Inflammatory macrophage treated with lipopolysaccharide for 4 hours (primary cell): ENCODE measurements at places on chromosomes 2 and 18.

DNA sequence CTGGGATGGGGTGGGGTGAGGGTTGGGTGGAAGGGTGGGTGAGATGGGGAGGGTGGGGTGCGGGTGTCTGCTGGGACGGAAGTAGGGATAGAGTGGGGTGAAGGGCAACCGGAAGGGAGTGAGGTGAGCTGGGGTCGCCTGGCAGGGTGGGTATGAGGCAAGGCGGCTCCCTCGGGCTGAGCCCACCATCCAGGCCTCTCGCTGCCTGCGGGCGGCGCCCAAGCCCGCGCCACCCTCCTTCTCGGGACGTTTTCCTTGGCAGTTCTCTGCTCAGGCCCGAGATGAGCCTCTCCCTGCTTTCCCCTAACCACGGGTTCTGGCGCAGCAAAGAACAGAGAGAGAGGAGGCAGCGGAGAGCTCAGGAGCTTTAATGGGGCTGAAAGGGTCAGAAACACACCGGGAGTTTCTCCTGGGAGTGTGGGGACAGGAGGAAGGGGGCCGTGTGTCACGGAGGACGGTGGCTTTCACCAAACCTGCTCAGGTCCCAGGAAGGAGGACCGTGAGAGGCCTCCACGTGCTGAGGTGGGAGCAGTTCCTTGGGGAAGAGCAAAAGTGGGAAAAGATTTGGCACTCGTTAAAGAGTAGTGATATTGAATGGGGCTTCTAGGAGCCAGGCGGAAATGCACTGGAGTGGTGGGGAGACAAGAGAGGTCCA, 4.1 kb downstream of the FEV start:
- DNase-seq, result no peak

DNA sequence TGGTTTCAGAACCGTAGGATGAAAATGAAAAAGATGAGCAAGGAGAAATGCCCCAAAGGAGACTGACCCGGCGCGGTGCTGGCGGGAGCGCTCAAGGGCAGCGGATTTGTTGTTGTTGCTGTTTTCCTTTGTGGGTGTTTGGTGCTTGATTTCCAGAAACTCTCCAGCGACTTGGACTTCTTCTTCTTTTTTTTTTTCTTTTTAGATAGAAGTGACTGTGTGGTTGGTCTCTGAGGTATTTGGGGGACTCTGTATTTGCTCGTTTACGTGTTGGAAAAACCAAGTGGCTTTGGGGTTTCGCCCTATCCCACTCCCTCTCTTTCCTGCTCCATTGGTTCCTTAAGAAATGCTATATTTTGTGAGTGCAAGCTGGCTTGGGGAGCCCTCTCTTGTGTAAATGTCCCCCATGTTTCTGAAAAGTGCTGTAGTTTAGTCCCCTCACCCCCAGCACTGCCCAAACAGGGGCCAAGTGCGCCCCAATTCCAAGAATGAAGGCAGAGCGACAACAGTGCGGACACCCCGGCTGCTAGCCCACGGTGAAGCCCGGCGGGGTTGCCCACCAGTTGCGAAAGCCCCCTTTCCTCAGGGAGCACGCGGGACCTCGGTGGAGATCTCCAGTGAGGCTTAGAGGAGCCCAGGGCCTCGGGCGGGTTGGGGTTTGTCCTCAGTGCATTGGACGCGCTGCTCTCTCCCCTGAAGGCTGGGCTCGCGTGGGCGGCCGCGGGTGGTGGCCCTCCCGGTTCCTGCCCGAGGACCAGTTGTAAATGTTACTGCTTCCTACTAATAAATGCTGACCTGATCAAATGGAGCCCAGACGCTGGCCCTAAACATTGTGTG, 1.8 kb downstream of the HOXD9 start:
- DNase-seq, result no peak

DNA sequence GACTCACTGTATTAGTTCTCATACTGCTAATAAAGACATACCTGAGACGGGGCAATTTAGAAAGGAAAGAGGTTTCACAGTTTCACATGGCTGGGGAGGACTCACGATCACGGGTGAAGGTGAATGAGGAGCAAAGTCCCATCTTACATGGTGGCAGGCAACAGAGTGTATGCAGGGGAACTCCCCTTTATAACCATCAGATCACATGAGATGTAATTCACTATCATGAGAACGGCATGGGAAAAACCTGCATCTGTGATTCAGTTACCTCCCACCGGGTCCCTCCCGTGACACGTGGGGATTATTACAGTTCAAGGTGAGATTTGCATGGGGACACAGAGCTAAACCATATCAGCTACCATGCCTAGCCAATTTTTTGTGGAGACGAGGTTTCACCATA, 168.2 kb downstream of the NEDD4L start:
- DNase-seq, result peak; percentile 47

- DNase-seq, result peak; percentile 43
Observed at GRCh38 chr2:156436497-156437085, 412 bp downstream of the GPD2 start.

- DNase-seq, result no peak
Observed at GRCh38 chr2:88024509-88024908, 8.2 kb upstream of the RNU2-63P start.

GRCh38 chr18:56235481-56236013, 402.8 kb downstream of the TXNL1 start:
- peak; percentile 14 for DNase-seq

GRCh38 chr2:188024811-188025210, 266.9 kb upstream of the GULP1 start:
- DNase-seq, result no peak

DNA sequence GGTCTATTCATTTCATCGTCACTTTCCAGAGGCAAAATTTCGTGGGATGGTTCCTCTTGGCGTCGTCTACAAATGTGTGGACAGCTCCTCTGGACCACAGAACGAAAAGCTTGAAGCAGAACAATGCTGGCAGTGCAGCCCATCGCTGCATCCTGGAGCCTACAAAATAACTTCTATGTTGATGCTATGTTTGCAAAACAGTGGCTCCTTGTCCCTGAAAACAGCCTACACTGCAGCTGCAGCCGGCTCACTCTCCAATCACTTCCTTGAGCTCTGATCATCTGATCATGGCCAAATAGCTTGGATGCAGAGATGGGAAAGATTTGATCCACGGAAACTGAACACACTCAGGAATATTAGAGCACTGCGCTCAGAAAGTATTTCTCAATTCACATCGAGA, 60.0 kb downstream of the DOCK10 start:
- no peak for DNase-seq

- no peak for DNase-seq
Observed at GRCh38 chr2:14638488-14638887, 6.0 kb downstream of the LRATD1 start.

- DNase-seq, result no peak
Observed at GRCh38 chr18:31774477-31774785, 13.8 kb upstream of the SLC25A52 start.

DNA sequence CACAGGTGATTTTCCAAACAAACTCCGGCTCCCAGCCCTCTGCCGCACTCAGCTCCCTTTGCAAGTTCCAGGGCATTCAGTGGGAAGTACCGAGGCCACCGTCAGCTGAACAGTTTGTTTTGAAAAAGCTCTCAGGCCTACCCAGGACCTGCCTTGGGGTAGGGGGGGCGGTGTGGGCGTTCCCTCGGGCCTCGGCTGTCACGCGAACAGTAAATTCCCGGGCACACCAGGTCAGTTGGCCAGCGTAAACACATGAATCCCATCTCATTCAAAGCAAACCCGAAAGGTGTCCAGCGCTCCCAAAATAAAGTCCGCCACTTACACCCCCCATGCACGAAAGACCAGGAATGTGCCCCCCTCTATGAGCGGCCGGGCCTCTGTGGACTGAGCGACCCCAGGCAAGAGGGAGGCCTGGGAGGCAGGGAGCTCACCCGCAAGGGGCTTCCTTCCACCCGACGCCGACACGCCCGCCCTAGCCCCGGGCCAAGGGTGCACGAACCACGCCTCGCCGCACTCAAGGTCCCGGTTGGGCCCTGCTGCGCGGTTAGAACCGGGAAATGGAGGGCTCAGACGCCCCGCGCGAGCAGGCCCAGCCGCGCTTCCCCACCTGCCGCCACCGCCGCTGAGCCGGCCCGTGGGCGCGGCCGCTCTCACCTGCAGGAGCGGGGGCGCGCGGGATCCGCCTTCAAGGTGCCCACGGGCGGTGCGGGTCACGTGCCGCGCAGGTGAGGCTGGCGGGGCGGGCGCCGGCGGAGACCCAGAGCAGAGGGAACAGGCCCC, at the start of gene WDSUB1:
Gene WDSUB1 (minus strand): TSS at position 775 of the 780 bp plus-strand sequence. CDS start 3,634 bp downstream, outside the sequence.
- DNase-seq, result peak; percentile 66

- no peak for DNase-seq
Observed at GRCh38 chr18:75183524-75183923, 25.4 kb downstream of the PTGR3 start.

DNA sequence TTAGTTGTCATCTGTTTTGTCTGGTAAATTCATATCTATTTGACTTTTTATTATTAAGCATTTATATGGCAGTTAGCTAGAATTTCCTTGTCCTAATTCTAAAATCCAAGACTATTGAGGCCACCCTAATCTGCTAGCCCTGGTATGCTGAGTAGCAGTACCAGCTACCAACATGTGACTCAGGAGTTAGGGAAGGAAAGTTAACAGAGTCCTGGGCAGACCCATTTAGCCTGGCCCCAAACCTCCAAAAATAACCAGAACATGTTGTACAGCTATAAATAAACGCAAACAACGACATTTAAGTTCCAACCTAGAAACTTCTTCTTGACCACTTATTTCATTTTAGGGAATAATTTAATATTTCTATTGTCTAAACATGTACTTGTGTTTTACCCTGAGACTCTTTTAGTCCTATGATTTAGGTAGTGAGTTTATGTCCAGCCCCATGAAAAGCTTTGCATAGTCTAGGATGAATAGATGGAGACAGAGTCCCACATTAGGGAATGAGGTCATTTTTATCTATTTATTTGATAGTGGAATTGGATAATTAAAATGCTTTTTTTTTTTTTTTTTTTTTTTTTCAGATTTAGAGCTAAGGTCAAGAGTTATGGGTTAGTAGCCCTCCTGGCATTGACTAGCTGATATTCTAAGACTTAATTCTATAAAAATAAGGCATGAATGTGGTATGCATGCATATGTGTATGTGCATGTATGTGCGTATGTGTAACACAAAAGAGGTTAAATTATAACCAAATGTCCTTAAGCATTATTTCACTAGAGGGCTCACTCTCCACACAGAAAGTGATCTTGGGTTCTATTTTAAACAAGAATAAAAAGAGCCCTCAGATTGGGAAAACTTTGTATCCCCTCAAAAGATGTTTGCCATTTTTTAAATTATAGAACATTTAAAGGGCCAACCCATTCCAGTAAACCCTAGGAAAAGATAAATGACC, 160.1 kb upstream of the MAPRE2 start:
- DNase-seq, result no peak

DNA sequence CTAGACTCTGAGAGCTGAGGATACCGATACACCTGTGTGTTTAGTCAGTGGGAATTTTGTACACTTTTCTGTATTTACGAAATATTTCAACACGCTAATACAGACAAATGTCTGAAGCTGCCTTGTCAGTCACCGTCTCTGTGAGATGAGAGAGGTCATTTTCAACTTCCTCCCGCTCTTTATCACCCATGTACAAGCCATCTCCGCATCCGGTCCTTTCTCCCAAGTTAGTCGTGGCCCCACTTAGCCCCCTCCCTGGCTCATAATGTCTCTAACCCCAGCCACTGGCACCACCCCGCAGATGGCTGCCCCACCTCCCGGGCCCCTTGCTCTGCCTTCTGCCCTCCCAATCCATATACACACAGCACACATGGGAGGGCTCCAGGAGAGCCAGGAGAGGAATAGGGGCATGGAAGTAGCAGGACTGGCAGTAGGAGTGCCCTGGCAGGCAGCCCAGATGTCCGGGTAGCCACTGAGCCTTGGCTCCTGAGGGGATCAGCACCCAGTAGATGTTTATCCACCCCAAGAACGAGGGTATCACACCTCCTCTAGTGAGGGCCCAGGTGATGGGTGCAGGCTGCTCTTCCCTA, 2.0 kb upstream of the RUFY4 start:
- no peak for DNase-seq

DNA sequence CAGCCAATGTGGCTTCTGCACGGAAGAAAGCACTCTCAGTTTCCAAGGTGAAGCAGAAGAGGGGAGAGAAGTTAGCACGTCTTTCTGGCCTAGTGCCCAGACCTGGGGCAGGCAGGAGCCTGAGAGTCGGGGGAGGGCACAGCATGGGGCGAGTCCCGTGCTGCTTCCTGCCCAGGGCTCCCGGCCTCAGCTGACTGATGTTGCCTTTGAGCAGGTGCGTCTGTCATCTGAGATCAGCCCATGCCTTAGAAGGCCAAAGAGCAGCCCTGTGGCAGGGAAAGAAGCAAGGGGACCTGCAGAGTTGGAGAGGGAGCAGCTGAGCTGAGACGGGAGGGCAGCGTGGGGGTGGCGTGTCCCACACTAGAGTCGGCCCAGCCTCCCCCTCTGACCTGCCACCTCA, 3.3 kb downstream of the KCNIP3 start:
- DNase-seq, result no peak

- DNase-seq, result no peak
Observed at GRCh38 chr2:67217398-67217797, 179.7 kb upstream of the ETAA1 start.

DNA sequence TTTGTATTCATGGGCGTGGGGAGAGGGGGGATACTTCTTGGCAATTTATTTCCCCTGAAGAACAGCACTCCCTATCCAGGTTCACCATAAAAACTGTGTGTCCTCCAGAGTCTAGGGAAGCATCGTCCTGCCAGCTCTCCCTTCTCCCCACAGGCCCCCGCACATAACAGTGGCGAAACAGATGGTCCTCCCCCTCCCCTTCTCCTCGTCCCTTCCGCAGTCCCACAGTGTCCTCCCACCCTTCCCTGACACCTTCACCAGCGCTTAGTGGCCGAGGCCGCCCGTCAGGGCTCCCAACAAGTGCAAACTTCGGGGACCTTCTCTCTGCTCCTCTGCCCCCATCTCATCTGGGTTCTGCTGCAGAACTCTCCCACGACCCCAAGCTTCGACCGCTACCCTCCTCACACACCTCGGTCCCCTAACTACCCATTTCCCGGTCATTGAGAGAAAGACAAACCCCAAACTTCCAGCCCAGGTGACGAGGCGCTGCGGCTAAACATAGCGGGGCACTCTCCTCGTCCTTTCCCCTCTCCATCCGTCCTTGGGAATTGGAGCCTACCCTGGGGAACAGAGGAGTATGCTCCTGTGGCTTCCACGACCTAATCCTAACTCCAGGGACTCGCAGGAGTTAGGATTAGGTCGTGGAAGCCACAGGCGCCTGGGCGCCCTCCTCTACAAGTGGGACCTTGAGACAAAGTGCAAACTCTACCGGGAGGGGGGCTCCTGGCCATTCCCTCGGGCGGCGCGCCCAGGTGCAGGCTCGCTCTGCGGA, 971 bp downstream of the ZNF385B start:
- DNase-seq, result no peak

DNA sequence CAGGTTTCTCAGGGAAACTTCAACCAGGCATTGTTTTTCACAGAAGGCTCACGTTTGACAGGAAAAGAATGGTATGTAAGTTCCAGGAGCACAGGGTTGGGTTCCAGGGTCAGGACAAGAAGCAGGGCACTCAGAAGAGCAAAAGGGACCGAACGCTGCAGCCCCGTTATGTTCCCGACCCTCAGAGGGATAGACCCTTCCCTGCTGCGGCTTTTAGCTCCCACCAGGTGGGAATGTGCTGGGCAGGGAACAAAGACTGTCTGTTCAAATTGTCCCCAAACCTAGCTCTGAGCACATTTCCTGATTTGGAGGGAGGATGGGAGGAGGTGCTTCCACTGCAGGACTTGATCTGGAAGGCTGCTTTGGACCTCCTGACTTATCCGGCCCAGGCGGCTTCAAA, 130.1 kb downstream of the RAB3GAP1 start:
- no peak for DNase-seq
